ENCODE measurements at places on chromosomes 7 and 10.

- no peak for DNase-seq
Measured at GRCh38 chr10:5498791-5499492, 428 bp downstream of the CALML5 start.

GRCh38 chr7:13290975-13291374 lies 603.5 kb downstream of the ARL4A start:
- DNase-seq, result no peak

- DNase-seq, result no peak
Measured at GRCh38 chr10:79981450-79982361, 32.8 kb upstream of the SFTPD start.

GRCh38 chr10:105844241-105844640 lies 1203.2 kb downstream of the SORCS3 start:
- no peak for DNase-seq

- DNase-seq, result no peak
Measured at GRCh38 chr7:70316745-70317144, 718.5 kb downstream of the AUTS2 start.

DNA sequence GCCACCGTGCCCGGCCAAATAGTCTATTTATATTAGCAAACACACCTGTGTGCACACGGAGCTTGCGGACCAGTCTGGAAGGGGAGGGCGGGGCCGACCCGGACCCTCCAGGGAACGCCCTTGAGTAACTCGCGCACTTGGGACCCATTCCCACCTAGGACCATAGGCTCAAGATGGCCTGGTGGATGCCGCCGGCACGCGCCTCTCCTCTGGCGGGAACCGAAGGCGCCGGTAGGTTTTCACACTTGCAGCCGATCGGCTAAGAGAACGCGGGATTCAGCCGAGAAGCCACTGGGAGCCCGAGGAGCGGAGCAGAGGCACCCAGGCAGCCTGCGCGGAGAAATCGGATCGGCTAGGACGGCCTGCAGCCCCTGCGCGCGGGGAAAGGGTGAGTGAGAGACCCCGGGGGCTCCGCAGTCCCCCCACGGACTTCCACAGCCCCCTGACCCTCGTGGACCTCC lies 18.9 kb downstream of the IFT22 start:
- no peak for DNase-seq

DNA sequence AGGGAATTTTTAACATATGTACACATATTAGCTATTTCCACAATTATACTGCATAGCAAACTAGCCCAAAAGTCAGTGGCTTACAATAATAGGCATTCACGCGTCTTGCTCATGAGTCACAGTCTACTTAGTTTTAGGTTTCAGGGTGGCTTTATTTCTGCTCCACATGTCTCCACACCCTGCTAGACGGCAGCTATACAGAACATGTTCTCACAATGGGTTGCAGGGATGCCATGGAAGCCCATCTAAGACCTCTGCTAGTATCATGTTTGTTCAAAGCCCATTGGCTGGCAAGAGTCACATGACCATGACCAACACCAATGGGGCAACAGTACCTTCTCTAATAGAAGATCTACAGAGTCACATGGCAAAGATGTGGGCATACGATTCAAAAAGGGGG lies 96.3 kb upstream of the NEBL start:
- DNase-seq, result no peak

- no peak for DNase-seq
Measured at GRCh38 chr10:128297709-128298378, 171.6 kb upstream of the MKI67 start.

DNA sequence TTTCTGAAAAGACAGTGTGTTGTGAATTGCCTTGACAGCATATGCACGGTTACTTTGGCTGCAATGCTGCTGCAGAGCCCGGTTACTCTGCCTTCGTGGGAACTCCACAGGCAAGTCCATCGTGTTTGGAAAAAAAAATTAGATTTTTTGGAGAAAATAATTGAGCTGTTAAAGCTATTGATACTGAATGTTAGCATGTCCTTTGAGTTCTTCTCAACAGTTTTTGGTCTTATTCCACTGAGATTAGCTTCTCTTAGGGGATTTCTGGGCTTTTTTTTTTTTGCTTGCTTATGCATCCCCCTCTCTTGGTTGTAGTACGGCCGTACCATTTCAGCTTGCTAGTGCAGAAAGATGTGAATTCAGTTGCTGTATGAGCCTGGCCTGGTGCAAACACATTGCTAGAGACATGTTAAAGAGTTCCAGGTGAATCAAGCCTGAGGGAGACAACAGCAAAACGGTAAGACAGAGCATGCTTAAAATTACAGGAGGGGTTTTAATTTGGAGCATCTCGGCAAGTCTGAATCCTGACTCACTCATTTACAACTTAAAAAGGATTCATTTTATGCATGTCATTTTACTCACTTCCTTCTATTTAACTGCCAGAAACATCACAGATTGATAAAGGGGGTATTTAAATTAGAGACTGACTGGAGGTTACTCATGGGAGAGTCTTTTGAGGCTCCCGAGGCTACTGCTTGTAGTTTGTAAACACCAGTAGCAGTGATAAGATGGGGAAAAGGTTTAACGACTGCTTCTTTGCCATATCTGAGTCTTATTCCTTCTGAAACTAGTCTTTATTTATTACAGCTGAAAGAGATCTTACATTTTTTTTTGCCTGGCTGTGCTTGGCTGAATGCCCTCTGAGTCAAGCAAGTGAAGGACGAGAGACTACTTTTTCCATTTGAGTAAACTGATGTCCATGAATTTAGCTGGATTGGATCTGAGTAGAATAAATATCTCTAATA lies 113.7 kb downstream of the CDK14 start:
- peak; percentile 89 for DNase-seq

- no peak for DNase-seq
Measured at GRCh38 chr10:86363184-86363832, 3.3 kb downstream of the GRID1 start.

GRCh38 chr10:95314192-95314918 lies 23.6 kb upstream of the PDLIM1 start:
- no peak for DNase-seq

DNA sequence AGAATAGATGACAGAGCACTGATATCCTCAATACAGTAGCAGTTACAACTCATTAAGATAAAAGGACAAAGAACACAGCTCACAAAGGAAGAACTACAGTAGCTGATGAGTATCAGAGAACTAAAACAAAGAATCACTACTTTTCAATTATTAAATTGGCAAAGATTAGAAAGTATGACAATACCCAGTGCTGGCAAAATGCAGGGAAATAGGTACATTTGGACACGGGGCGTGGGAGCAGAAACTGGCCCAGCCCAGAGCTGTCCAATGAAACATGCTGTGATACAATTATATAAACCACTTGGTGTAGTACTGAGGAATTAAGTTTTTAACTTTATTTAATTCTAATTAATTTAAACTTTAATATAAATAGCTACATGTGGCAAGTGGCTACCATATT lies 226.3 kb downstream of the MLLT10 start:
- no peak for DNase-seq

- DNase-seq, result no peak
Measured at GRCh38 chr10:5927306-5927705, 37.3 kb downstream of the FBH1 start.

DNA sequence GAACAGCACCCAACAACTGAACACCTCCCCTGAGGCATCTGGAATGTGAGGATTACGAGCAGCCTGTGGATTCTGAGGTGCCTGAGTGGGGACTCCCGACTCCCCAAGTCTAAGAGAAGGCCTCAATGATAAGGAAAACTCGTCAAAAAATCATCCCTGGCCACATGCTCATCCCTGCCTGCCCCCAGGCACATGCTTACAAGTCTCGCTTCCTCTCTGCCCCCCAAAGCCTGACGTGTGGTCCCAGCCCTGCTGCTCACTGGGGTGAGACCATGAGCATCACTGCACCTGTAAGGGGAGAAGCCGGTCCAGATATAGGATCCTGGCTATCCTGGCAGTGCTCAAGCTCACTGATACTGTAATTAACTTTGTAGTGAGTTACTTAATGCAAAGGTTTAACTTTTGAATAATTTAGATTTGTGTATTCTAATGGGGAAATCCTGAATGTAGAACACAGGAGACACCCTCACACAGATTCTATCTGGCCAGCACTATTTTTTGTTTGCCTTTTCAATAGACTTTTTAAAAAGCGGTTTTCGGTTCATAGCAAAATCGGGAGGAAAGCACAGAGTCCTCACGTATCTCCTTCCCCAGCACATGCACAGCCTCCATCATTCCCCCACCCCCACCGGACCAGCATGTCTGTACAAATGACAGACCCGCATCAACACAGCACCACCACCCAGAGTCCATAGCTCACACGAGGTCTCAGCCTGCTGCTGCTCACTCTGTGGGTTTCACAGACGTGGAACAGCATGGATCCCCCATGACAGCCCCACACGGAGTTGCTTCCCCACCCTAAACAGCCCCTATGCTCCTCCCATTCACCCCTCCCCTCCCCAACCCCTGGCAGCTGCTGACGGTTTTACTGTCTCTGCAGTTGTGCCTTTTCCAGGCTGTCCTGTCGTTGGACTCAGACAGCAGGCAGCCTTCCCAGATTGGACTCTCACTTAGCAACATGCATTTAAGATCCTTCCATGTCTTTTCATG lies 167.9 kb downstream of the DIP2C start:
- peak; percentile 87 for DNase-seq

DNA sequence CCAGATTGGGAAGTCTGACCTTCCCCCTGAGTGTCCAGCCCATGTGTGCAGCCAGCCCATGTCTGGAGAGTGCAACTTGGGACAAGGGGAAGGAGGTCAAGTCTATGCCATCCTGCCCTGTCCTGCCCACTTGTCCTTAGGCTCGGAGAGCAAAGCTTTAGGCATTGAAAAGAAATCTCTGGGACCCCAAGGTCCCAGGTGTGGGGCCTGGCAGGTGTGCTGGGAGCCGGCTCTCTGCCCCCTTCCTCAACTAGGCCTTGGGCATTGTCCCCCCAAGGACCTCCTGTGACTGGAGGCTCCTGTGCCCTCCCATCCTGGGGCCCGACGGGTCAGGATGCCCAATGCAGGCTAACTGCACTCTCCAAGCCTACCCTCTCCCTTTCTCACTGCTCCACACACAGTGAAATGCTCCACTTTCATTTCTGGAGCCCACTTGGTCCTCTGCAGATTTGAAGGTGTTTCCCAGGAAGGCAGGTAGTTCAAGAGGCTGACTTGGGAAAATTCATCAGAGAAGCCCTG lies 124.7 kb downstream of the PTPN20 start:
- DNase-seq, result no peak

GRCh38 chr7:144452064-144452463 lies 48.6 kb upstream of the NOBOX start:
- DNase-seq, result no peak

DNA sequence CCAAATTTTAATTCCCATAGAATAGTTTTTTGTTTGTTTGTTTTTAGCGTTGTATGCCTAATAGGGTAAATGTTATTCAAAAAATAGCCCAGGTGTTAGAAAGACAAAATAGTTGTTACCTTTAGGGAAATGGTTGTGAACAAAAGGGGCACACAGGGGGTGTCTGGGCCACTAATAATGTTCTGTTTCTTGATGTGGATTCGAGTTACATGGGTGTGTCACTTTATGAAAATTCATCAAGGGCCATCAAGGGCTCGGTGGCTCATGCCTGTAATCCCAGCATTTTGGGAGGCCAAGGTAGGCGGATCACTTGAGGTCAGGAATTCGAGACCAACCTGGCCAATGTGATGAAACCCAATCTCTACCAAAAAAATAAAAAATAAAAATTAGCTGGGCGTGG lies 531.8 kb upstream of the C7orf33 start:
- DNase-seq, result no peak

GRCh38 chr10:22779331-22780019 lies 65.1 kb upstream of the PIP4K2A start:
- DNase-seq, result no peak

- DNase-seq, result no peak
Measured at GRCh38 chr7:23405240-23405618, 65.1 kb downstream of the IGF2BP3 start.

- DNase-seq, result no peak
Measured at GRCh38 chr7:82362129-82362706, 81.4 kb downstream of the CACNA2D1 start.

GRCh38 chr7:41241641-41242040 lies 461.2 kb downstream of the INHBA start:
- DNase-seq, result no peak

DNA sequence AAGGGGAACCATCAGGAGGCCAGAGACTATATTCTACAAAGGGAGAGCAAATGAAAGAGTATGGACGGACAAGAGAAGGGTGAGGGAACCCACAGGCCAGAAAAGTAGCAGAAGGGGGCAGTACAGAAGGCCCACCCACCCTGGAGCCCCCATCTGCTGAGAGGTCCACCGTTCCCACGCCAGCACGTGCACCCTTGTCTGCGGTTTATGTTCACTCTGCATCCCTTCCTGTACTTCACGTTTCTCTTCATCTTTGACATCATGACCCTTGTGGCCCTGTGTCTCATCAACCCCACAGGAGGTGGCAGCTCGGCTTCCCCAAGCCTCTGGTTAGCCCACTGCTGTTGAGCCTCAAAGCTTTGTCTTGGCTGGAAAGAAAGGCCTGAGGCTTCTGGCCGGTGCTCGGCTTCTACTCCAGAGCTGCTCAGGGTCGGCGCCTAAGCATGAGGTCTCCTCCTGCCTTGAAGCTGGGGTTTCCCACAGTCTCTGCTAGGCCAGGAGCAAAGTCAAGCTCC lies 138.0 kb downstream of the DLG5 start:
- DNase-seq, result no peak

GRCh38 chr7:6520163-6520981 lies 30.9 kb downstream of the GRID2IP start:
- DNase-seq, result peak; percentile 75

GRCh38 chr7:69402696-69403095 lies 195.6 kb upstream of the AUTS2 start:
- no peak for DNase-seq

DNA sequence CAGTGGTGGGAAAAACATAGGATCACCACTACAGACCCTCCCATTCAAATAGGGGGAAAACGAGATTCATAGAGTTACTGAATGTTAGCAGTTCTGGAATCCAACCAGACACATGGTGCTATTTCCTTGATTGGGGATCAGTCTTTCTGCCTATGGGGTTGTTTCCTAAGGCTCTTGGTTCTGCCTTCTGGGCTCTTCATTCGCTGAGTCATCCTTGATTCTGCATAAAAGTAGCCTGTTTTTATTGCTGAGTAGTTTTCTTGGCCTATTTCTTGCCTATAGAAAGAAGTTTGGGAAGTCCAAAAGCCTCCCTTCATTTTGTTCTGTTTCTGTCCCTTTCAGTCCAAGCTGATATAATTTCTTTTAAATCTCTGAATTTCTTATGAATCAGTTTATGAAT lies 99.3 kb upstream of the OIT3 start:
- no peak for DNase-seq

- DNase-seq, result no peak
Measured at GRCh38 chr7:116083796-116084195, 53.2 kb upstream of the TFEC start.

DNA sequence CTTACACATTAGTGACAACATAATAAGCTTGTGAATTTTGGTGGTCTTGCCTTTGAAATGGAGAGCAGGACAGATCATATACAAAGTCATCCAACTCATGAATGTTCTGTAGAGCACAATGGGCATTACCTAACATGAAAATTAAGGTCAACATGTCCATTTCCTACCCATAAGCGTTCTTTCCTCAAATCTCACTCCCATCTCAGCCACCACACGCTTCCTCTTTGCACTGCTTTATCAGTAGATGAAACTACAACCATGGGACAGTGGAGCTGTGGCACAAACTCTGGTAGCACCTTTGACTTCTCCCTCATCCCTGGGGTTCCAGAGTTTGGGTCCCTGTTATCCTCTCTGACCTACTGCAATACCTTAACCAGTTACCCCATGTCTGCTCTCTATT lies 2.2 kb downstream of the PON2 start:
- no peak for DNase-seq

GRCh38 chr10:73439605-73440312 lies 6.4 kb upstream of the MSS51 start:
- DNase-seq, result no peak

- no peak for DNase-seq
Measured at GRCh38 chr7:112743811-112744210, 46.4 kb downstream of the TMEM168 start.

- DNase-seq, result peak; percentile 37
Measured at GRCh38 chr10:102231357-102232318, 5.5 kb downstream of the ELOVL3 start.
